ENCODE measurements at places on chromosomes 13 and 19.

- DNase-seq, result peak; percentile 54
Observed at GRCh38 chr19:56637976-56638555, 4.9 kb upstream of the SMIM17 start.

DNA sequence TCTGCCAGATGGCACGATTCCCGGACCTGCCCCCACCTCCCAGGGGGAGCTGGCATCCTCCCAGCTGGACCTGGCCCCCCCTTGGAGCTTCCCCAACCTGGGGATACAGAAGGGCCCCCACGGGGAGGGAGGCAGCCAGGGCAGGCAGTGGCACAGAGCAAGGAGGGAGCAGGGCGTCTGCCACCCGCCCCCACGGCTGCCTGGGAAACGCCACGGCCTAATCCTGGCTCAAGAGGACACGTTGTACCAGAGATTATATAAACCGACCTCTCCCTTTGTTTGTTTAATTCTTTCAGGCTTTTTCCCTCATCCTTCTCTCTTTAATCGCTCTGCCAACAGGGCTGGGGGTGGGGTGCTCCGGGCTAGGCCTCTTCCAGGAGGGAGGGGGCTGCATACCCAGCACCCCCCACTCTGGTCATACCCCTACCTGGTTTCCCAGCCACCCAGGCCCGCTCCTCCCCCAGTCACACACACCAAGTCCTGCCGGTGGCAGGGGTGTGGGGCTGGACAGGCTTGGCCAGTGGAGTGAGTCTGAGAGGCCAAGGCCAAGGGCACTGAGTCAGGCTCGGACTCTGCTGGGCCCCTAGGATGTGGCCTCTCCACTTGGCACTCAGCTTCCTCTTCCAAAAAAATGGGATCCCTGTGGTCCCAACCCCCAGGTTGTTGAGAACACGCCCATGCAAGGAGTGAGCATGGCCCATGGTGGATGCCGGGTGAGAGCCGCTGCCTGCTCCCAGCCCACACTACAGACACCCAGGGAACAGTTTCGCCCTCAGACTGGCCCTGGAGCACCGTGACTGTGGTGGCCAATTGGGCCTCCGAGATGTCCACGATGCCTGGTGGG lies 29.5 kb upstream of the NFIC start:
- peak; percentile 50 for DNase-seq

- no peak for DNase-seq
Observed at GRCh38 chr13:75547917-75548316, 1.7 kb upstream of the UCHL3 start.

- DNase-seq, result no peak
Observed at GRCh38 chr19:39167461-39168257, 29.1 kb upstream of the NCCRP1 start.

All from omental fat pad (tissue), 4 donors.